Breast epithelium (tissue), 4 donors: ENCODE measurements at places on chromosomes 12 and 14. TPM values are rescaled to one million over a fixed set of nuclear protein-coding genes. Genes with fewer than 3 reads are reported as not detected.

The ZC3H10 gene
- total RNA-seq, result 4.7 TPM

- H3K36me3 ChIP-seq, result no peaks in the 10 kb centered on the region
- H3K4me3 ChIP-seq, result no peak overlapping the region
These were observed 20.3 kb downstream of the KNTC1 start for GRCh38 chr12:122547330-122547729.

GRCh38 chr12:15154103-15154502 lies 67.1 kb downstream of the RERG start:
- H3K4me1 ChIP-seq, result peaks cover 11% of the 10 kb centered on the region
- DNase-seq, result no peak
- H3K27ac ChIP-seq, result peak overlapping the region; percentile 79
- no peaks in the 10 kb centered on the region for H3K36me3 ChIP-seq
- H3K27me3 ChIP-seq, result no peaks in the 10 kb centered on the region
- H3K4me3 ChIP-seq, result no peak overlapping the region

- H3K36me3 ChIP-seq, result peaks cover 23% of the 10 kb centered on the region
- DNase-seq, result no peak
- H3K27ac ChIP-seq, result peak overlapping the region; percentile 12
- no peak overlapping the region for H3K4me3 ChIP-seq
- no peaks in the 10 kb centered on the region for H3K27me3 ChIP-seq
- no peaks in the 10 kb centered on the region for H3K4me1 ChIP-seq
These were observed 20.2 kb downstream of the P2RX2 start for GRCh38 chr12:132638541-132639408.

The RNF212B gene
- total RNA-seq, result not detected

The CYP27B1 gene
- total RNA-seq, result 2.2 TPM

DNA sequence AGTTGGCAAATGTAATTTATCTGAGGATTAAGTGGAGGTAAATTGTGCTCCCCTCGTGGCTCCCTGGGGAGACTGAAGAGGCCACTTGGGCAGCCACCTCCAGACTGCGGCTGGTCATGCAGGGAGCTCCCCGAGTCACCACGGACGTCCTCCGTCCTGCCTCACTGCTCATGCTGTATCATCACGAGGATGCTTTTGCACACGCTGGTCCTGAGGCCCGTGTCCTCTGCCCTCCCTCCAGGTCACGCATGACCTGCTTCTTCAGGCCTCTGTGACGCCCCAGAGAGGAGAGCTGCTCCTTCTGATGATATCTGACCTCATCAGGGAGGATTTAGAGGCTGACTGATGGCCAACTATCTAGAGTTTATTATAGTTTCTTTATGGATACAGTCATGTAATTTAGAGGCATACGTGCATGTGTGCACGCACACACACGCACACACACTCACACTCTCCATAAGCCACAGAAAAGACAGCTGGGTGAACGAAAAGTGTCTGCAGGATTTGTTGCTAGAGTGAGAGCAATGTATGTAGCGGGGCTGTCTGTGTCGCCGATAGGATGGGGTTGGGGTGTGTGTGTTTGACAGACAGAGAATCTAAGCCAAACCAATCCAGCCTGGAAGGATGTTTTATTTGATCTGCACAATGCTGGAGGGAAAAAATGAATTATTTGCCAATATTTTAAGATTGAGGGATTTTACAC lies 160.0 kb downstream of the ADGRD1 start:
- no peaks in the 10 kb centered on the region for H3K36me3 ChIP-seq
- no peaks in the 10 kb centered on the region for H3K4me1 ChIP-seq
- no peak for DNase-seq
- H3K4me3 ChIP-seq, result no peak overlapping the region
- H3K27me3 ChIP-seq, result no peaks in the 10 kb centered on the region
- no peak overlapping the region for H3K27ac ChIP-seq

GRCh38 chr12:102376181-102376747 lies 104.1 kb downstream of the IGF1 start:
- H3K4me3 ChIP-seq, result no peak overlapping the region
- no peak for DNase-seq
- no peaks in the 10 kb centered on the region for H3K4me1 ChIP-seq
- peak overlapping the region; percentile 42 for H3K27ac ChIP-seq

The CIT gene
- total RNA-seq, result 9.5 TPM

DNA sequence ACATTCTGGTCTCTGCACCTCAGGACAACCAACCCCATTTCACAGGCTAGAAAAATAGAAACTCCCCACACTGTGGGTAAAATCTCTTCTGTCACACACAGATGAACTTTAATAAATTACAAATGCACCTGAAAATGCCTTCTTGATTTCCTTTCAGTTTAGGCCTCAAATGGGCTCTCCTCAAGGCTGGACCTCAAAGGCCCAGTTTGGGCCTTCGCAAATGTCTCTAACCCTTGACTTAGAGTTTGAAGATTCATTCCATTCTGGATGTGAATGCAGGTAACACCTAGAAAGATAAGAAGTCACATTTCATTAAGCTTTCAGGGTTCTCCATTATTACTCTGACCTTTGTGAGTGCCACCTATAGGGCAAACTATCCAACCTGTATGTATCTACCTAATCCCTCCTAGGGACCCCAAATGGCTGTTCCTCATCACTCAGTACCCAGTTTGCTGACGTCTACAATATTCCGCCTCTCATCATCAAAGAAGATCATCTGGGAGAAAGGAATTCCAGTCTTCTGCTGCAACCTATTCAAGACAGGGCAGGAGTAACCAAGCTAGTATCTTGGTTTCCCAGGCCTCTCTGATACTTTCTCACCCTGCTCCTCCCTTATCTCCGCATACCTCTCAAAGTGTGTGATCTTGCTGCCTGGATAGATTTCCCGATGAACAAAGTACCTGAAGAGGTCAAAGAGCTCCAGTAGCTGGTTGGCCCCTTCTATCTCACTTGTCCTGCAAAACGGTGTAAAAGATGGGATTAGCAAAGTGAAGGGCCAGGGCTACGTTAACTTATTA lies 776 bp upstream of the CHMP4A start:
- no peaks in the 10 kb centered on the region for H3K36me3 ChIP-seq
- peaks cover 10% of the 10 kb centered on the region for H3K4me1 ChIP-seq
- no peak for DNase-seq
- H3K4me3 ChIP-seq, result peak overlapping the region; percentile 75
- H3K27ac ChIP-seq, result peak overlapping the region; percentile 99

The LRP1-AS gene
- not detected for total RNA-seq

The KRT2 gene
- not detected for total RNA-seq
